ENCODE measurements at places on chromosomes 7 and 10.

- DNase-seq, result no peak
Measured at GRCh38 chr7:143120691-143121405, 11.0 kb upstream of the PIP start.

DNA sequence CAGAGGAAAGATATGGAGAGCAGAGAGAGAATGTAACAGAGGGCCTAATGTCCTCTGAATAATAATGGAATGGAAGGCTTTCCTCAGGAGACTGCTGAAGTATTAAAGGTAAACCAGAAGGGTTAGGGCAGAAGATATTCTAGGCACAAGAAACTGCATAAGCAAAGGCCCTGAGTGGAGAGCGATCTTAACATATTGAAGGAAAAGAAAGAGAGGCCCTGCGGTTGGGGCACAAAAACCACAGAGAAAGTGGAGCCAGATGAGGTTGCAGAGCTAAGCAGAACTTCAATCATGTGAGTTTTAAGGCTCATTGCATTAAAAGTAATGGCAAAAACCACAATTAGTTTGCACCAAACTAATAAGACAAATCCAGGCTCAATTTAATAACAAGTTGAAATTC, 115.8 kb upstream of the VSTM2A start:
- DNase-seq, result no peak

DNA sequence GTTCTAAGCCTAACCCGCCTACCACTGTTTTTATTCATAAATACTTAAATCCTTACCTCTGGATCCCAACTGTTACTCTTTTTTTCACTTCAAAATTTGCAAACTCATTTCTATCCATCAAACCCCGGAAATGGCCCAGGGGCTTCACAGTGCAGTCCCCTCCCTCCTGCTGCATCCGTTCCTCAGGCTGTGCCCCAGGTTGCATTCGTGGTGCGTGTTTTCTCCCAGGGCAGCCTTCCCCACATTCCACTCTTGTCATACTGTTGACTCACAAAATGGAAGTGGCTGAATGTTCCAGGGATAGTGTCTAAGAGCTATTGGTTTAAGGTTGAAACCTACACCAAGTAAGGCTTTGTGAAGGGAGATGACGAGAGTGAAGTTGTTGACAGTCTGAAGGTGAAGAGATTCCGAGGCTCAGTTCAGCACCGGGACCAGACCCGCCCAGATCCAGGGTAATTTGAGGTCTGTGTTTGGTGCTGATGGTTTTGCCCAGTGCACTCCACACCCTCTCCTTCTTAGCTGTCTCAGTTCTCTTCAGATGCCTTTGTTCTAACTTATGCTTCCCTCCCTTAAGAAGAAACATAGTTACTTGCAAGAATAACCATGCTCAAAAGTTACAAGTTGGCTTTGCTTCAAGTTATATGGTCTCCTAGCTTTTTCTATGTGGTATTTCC, 7.7 kb downstream of the INSIG1 start:
- no peak for DNase-seq

- DNase-seq, result no peak
Measured at GRCh38 chr10:105615715-105616365, 974.8 kb downstream of the SORCS3 start.

GRCh38 chr10:454860-455259, 234.6 kb downstream of the DIP2C start:
- DNase-seq, result peak; percentile 42

DNA sequence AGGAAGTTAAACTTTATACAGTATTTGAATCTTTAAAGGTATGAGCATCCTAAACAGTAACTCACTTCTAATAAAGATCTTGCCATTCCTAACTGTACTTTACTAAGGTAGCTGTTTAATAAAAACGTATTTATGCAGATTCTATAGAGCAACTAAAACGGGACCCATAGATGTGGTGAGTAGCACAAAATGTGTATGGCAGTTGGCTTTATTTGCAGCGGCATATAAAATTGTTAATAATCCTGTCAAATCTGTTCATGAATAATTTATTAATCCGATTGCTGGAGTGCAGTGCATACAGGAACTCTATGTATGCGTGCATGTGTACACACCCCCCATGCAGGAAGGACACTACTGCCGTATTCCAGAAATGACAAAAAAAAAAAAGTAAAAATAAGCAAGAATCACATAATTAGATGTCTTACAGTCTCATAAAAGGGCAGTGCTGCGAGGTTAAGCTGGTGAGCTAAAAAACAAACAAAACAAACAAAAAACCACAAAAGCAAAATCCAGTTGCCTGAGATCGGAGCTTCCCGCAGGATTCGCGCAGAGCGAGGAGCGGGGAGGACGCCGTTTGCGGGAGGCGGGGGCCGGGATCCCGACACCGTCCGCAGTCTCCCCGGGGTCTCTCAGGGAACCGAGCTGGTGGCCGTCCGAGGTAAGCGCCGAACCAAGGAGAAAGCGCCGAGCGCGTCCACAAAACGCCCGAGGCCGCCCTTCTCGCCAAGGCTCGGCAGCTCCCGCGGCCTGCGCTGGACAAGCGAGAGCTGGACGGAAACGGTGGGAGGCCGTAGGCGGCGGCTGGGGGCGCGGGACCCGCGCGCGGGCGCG, 518 bp upstream of the COMMD3 start:
- no peak for DNase-seq

GRCh38 chr10:69123306-69123746, 652 bp upstream of the VPS26A start:
- DNase-seq, result peak; percentile 60

DNA sequence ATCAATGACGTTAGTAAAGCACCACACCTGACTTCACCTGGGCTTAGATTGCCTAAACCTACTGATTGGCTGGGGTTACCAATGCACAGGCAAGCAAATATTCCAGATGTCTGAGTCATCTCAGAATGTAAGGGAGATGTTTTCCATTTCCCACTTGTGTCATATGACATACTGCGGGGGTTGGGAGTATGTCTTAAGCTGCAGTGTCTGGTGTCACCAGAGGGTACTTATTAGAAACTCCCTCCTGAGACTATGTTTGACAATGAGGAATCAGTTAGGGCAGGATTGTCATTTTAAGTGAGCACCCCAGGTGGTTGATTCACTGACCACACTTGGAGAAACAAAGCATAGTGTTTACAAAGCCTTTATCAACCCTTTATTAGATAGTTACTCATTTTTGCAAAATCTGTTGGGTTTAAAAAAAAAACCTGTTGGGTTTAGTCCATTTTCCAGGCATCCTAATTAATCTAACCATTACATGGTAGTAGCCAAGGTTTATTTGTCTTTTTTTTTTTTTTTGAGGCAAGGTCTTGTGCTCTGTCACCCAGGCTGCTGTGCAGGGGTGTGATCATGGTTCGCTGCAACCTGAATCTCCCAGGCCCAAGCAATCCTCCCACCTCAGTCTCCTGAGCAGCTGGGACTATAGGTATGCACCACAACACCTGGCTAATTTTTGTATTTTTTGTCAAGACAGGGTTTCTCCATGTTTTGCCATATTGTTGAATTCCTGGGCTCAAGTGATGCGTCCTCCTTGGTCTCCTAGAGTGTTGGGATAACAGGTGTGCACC, 72.5 kb downstream of the CDK6 start:
- DNase-seq, result peak; percentile 40

DNA sequence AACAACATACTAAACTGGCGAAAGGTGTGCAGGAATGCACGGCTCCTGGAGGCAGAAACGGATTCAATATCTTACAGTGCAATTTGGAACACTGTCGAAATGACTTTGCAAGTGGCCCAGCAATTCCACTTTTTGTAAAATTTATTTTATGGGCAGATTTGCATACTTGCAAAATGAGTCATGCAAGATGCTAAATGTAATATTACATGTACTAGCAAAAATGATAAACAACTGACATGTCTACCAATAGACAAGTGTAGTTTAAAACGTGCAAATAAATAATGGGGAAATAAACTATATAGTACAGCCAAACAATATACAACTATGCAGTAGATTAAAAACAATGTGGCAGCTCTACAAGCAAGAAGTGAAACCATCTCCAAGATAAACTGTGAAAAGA, 97.7 kb downstream of the ARHGAP12 start:
- DNase-seq, result no peak

- no peak for DNase-seq
Measured at GRCh38 chr10:29186221-29186620, 102.6 kb upstream of the LYZL1 start.

DNA sequence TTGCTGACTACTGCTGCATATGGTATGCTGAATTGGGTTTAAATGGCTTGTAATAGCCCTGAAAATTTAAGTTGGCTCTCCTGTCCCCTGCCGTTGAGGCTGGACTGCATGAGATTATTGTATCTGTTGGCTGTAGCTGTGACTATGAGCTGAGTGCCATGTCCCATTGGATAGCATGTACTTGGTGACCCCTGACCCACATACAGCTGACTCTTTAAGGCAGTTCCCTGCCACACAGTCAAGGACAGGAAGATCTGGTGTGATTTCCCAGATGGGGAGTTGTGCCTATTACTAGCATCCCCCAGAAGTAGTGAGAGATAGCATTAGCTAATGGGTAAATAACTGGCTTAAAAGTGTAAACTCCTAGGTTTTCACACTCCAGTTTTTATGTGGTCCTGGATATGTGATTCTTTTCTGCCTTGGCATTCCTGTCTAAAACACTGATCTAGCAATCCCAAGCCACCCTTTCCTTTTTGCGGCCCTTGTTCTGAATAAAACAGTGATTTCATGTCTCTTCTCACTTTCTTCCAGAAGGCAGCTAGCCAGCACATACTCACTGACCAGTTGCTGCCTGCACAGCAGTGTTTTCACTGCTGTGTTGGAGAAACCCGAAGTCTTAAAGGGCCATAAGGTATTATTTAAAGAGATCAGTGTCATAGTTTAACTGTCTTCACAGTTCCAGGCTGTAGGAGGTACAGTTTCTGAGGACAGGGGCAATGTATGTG, 35.9 kb downstream of the LRRC4 start:
- no peak for DNase-seq

DNA sequence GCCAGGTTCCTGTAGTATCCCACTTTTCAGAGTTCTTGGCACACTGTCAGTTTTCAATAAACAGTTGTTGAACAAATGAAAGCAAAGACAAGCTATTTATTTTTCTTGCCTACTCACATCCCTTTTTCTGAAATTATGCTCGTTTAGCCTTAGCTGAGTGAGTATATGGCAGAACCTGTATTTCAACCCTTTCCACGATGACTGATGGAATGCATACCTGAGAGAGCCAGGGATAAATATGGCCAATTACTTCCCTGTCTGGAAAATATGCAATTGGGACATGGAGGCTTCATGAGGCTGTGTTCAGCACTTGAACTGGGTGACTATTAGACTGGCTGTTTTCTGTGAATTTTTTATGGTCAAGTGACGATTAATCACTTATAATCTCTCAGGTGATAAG, 144.5 kb upstream of the POT1 start:
- DNase-seq, result no peak

- DNase-seq, result no peak
Measured at GRCh38 chr10:86001521-86001920, 365.1 kb downstream of the GRID1 start.

DNA sequence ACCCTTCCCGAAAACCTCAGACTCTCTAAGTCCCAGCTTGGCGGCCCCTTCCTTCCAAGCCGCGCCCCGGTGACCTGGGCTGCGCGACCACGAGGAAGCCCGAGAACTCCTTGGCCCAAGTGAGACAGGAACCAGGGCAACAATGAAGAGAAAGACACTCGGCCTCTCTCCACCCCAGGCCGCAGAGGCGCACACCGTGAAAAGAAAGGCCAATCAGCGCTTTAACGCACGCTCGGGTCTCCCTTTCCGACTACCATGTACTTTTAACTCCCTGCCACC, 166.4 kb upstream of the PPP1R3A start:
- no peak for DNase-seq

GRCh38 chr7:95865716-95866371, 93.5 kb downstream of the DYNC1I1 start:
- DNase-seq, result no peak

DNA sequence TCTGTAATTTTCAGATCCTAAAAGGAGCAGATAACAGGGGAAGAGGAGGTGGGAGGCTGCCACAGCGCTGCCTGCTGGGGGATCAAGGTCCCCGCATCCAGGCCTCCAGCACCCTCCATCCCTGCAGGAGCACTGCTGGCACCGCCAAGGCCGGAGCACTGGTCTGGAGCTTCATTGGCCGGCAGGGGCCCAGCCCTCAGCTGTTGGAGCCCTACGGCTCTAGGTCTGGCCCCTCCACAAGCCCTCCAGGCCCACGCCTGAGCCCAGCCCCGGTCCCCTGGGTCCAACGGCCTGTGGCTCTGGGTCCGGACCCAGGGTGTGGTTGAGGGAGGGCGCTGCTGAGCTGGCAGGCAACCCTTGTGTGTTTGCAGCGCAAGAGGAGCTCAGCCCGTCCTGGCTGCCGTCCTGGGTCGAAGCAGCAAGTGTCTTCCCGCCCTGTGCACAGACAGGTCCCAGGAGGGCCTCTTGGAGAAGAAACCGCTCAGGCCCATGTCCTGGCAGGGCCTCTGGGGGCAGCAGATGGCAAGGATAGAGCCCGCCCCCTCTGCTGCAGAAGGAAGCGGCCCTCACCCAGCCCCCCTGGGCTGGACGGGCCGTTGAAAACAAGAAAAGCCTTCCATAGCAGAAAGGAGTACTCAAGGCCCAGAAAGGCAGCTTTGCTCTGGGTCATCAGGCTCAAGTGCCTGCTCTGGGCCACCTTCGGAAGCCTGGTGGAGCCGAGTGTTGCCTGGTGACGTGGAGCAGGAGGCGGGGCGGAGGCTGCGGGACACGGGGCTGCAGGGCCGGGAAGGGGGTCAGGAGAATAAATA, 54.3 kb upstream of the TNRC18 start:
- peak; percentile 11 for DNase-seq

DNA sequence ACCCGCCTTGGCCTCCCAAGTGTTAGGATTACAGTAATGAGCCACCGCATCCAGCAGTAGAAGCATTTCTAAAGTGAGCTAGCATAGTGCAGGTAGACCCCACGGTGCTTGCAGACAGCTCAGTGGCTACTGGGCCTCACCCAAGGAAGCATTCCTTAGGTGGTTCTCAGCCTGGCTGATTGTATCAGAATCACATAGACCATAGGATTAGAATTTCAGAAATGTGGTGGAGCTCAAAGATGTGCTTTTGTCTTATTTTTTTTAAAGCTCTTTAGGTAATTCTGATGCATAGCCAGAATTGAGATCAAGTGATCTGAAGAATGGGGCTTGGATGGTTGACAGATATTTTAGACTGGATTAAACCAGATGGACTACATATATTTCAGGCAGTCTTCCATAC, 10.9 kb downstream of the ANLN start:
- no peak for DNase-seq

GRCh38 chr7:108653526-108653925, 83.9 kb downstream of the DNAJB9 start:
- no peak for DNase-seq

DNA sequence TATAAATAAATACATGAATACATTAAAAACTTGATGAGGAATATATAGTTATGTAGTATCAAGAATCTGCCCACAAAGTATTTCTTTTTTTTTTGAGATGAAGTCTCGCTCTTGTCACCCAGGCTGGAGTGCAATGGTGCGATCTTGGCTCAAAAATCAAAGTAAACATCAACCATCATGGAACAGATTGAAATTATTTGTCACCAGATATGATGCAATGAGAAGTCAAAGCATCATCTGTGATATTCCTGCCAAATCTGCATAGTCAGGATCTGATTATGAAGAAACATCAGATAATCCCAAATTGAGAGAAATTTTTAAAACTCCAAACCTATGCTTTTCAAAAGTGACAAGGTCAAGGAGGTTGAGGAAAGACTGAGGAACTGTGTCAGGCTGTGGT, 5.1 kb upstream of the CYP2C18 start:
- no peak for DNase-seq

All from kidney capillary endothelial cell (primary cell).